Daoy (cell line): ENCODE measurements at places on chromosomes 6 and 20. TPM values are rescaled to one million over a fixed set of nuclear protein-coding genes. Genes with fewer than 3 reads are reported as not detected.

EFHC1 gene
- total RNA-seq: 16.2 and 20.4 TPM in 2 replicates

KCNK16 gene
- not detected in 2 replicates for total RNA-seq

SPATA25 gene
- not detected in 2 replicates for total RNA-seq

RNF182 gene
- 4.7 and 8.7 TPM in 2 replicates for total RNA-seq

BPIFA1 gene
- total RNA-seq: not detected in 2 replicates

ACTL10 gene
- total RNA-seq: 0.06 and 0.18 TPM in 2 replicates

SLPI gene
- not detected in 2 replicates for total RNA-seq

CD164 gene
- total RNA-seq: 163 and 185 TPM in 2 replicates

TRIM15 gene
- total RNA-seq: 0.86 TPM in 1 of 2 replicates, not detected in the other

HLA-G gene
- not detected in 2 replicates for total RNA-seq

TMC2 gene
- total RNA-seq: not detected in 2 replicates

LATS1 gene
- total RNA-seq: 15.0 and 19.5 TPM in 2 replicates

NRN1 gene
- 38.3 and 47.5 TPM in 2 replicates for total RNA-seq

LINC00237 gene
- 4.4 TPM in 1 of 2 replicates, not detected in the other for total RNA-seq

ADGRF5 gene
- 0.11 TPM in 1 of 2 replicates, not detected in the other for total RNA-seq

WFDC5 gene
- not detected in 2 replicates for total RNA-seq

PARD6B gene
- 5.2 and 26.0 TPM in 2 replicates for total RNA-seq

BMP5 gene
- total RNA-seq: 0.06 and 1.4 TPM in 2 replicates

QKI gene
- 184 and 217 TPM in 2 replicates for total RNA-seq

CLPSL1 gene
- not detected in 2 replicates for total RNA-seq

ASIP gene
- total RNA-seq: not detected in 2 replicates

BMP6 gene
- 0.34 and 0.80 TPM in 2 replicates for total RNA-seq

SPATS1 gene
- not detected in 2 replicates for total RNA-seq

KIAA1755 gene
- total RNA-seq: 0.30 and 1.0 TPM in 2 replicates

HTR1B gene
- not detected in 2 replicates for total RNA-seq

EYS gene
- not detected in 2 replicates for total RNA-seq

STMND1 gene
- 0.29 and 0.33 TPM in 2 replicates for total RNA-seq
